Sigmoid colon (tissue), 7 donors: ENCODE measurements at places on chromosomes 12 and 14. TPM values are rescaled to one million over a fixed set of nuclear protein-coding genes. Genes with fewer than 3 reads are reported as not detected.

DNA sequence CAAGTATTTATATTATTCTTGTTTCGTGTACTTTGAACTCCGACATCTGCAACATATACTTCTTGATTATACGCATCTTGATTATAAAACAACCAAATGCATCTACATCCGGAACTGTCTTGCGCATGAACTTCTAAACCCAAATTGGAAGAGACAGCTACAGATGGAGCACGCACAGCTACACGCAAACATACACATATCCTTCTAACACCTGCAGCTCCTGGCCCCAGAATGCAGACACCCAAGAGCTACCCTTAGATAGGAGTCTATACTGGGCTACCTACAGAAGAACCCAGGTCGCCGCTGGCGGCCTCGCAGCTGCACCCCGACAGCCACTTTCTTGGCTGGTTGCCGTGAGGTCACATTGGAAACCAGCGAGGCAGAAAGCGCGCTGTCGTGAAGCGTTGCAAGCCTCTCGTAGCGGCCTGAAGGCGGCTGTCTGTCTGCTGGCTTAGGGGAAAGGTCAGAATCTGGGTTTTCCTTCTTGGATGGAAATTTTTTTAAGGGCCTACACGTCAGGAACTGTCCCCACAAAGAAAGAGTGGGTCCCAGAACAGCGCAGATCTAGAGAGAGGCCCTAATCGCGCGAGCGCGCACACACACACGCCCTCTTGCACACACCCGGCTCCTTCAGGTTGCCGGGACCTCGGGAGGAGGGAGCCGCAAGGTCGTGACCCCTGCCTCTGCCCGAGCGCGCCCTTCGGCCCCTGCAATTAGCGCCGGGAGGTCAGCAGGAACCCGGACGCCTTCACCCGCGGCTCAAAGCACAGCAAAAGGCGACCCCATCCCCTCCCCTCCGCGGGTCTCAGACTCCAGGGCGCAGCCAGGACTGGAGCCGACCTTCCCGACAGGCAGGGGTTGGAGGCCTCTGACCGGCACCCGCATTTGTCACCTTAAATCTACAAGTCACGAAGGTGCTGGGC is 17.0 kb downstream of the TBX3 start:
- DNase-seq = no peak

DNA sequence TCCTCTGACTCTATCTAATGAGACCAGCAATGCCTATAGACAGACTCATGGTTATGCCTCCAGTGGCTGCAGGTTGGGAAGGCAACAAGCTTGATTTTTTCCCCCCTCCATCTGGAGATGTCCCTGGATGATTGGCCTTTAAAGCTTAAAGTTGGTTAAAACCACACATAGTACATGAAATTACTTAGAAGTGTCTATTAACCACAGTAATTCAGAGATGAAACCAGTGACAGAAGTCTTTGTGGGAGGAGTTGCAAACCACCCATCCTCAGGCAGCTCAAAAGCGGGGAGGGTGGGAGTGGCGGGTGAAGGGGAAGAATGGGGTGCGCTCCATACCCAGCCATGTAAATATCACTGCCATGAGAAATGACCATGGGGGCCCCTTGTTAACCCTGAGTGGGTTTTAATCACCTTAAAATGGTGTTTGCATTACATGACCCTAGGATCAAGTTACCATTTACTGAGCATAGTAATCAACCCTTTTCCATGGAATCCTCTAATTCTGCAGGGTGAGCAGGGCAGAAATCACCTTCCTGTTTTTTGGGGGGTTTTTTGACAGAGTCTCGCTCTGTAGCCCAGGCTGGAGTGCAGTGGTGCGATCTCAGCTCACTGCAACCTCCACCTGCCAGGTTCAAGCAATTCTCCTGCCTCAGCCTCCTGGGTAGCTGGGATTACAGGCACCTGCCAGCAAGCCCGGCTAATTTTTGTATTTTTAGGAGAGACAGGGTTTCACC is 133.5 kb downstream of the FOXN3 start:
- no peak for DNase-seq

DNA sequence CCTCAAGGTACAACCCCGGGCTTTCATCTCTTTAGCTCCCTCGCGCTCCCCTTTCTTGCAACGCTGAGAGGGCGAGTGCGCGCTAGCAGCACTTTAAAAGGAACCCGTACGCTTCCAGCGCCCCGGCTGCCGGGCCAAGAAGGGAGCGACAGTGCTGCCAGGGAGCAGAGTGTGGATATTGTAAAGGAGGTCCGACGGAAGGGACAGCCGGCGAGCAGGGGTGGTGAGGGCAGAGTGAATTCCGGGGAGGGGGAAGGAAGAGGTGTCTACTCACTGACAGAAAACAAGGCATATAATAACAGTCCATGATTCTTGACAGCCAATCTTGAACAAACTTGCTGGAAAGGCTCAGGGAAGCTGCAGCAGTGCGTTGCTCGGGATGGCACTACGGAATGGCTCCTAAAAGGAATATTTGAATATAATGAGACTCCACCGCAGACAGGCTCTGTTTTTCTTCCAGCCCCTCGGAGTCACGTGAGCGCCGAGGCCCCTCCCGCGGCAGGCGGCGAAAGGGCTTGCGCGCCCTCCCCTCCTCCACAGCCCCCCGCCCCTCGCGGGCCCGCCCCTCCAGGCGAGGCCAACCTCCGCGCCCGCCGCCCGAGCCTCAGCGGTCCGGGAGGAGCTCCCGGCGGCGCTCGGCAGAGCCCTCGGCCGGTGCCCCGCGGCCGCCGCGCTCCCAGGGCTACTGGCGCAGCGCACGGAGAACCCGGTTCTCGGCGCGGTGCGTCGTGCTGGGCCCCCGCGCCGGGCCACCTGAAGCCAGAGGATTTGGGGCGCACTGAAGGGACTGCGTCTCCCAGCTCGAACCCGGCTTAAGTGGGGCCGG is 3.4 kb downstream of the BMP4 start:
- DNase-seq = peak; percentile 94

DNA sequence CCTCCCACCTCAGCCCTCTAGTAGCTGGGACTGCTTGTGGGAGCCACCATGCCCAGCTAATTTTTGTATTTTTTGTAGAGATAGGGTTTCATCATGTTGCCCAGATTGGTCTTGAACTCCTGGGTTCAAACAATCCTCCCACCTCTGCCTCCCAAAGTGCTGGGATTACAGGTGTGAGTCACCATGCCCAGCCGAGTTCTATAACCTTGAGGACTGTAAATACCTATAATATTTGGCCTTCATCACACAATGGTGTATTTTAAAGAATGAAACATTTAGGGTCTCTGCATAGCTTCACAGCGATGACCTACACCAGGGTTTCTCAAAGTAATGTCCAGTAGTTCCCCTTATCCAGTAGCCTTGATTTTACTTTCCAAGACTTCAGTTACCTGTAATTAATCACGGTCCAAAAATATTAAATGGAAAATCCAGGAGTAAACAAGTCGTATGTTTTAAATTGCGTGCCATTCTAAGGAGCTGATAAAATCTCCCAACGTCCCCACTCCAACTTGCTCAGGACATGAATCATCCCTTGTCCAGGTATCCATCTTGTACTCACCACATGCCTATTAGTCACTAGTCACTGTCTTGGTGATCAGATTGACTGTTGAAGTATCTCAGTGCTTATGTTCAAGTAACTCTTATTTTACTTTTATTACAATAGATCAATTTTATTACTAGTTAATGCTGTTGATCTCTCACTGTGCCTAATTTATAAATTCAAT is 368.2 kb downstream of the BTG1 start:
- no peak for DNase-seq

DNA sequence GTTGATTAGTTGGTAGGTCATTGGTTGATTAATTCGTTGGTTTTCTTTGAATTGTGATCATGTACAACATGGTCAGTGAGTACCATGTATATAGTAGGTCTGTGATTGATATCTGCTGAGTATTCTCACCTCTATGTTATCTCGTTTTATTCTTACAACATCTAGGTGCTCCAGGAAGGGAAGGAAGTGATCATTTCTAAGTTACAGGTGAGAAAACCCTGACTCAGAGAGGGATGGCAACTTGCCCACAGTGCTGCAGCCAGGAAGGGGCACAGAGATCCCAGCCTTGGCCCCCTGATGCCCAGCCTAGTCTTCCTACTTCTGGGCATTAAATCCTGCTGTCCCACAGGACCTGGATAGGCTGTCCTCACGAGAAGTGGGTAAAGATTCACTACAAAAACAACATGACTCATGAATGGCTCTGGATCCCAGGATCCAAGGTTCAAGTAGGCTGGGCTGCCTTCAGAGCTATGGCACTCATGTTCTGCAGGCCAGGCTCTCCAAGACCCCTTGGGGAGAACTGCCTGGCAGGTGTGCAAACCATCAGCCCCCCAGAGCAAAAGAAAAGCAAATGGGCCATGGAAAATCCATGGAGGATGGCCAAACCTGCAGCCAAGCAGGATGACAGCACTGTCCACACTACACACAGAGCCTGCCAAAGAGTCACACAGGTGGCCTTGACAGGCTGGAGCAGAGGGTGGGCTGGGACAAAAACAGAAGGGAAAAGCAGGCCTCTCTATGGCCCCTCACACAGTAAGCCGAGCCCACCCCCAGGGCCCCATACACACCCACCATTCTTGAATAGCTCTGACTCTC is 146.2 kb downstream of the BCL11B start:
- DNase-seq = peak; percentile 51

- DNase-seq = no peak
Measured at GRCh38 chr12:107134558-107134957, 41.2 kb upstream of the CRY1 start.

- DNase-seq = peak; percentile 25
Measured at GRCh38 chr12:52636189-52636588, 15.8 kb downstream of the KRT2 start.

GRCh38 chr12:25372969-25373817 is 122.5 kb upstream of the KRAS start:
- DNase-seq = no peak

DNA sequence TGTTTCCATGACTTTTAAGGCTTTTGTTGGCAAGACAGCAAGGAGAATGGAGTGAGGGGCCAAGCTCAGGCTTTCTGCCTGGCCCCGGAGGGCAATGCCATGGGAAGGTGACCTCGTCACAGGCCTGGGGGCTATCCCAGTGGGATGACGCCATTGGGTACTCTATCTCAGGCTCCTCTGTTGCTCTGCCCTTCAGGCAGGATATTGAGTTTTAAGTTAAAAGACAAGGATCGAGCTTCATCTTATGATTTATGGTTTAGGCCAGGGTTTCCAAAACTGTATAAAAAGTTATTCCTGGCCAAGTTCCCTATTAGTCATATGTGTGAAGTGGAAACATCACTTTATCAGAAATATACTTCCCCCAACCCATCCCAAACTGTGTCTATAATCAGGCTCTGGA is 127.7 kb downstream of the ZFP36L1 start:
- DNase-seq = no peak

GRCh38 chr12:114638790-114639435 is 45.1 kb downstream of the TBX3 start:
- DNase-seq = no peak

DNA sequence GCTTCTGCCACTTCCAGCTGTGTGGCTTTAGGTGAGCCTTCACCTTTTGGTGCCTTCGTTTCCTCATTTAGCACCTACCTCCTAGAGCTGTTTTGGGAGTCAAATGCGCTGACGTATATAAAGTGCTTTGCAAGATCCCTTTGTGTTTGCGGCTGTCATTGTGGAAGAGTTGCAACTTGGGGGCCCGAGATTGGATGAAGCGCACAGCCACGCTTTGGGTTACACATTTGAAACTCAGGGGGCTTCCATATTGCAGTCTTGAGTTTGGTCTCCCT is 636 bp upstream of the ARL6IP4 start:
- DNase-seq = no peak

DNA sequence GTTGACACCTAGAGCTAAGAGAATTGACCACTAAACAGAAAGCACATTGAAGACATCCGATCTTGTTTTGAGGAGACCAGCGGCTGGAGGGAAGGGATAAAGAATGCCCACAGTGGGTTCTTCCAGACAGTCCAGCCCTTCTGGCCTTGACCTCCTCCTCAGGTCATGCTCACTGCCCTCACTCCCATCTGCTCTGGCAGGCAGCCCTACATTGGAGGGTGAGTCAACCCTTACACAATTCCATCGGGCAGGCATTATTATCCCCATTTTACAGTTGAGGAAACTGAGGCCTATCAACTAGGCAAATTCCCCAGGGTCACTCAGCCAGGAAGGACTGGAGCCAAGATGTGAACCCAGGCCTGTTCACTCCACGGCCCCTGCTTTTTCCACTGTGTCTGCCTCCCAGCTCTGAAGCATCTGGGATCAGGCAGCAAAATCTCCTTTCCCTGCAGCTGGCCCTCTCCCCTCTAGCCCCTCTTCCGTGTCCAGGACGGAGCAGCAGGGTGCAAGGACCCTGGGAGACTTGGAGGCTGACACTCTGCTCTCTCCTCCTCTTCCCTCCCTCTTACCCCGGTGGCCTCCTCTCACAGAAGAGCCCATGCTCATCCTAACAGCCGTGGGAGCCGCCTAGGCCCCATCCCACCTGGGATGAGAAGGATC is 5.3 kb downstream of the SCNN1A start:
- no peak for DNase-seq

DNA sequence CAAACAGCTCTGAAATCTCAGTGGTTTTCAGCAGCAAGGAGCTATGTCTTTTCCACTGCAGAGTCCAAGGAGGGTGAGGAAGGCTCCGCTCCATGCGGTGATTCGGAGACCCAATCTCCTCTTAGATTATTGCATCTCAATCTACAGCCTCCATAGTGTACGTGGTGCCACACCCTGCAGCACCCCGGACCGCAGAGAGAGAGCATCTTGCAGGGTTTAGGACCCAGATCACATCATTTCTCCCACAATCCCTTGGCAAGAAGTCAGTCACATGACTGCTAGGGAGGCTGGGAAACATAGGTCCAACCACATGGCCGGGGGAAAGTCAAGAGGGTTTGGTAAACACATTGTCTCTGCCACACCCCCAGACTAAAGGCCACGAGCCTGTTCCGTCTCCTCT is 209.4 kb upstream of the TMEM132C start:
- DNase-seq = no peak

GRCh38 chr12:113908584-113909100 is 57.5 kb downstream of the RBM19 start:
- DNase-seq = no peak

DNA sequence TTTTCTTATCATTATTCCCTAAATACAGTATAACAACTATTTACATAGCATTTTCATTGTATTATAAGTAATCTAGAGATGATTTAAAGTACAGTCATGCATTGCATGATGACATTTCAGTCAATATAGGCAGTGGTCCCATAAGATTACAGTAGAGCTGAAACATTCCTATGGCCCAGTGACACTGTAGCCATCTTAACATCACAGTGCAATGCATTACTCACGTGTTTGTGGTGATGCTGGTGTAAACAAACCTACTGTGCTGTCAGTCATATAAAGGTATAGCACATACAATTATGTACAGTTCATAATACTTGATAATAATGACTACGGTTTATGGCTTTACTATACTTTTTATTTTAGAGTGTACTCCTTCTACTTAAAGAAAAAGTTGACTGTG is 13.3 kb downstream of the LLPH start:
- no peak for DNase-seq

GRCh38 chr12:87092421-87092820 is 836.2 kb upstream of the MGAT4C start:
- no peak for DNase-seq

The NAA25 gene
- polyA plus RNA-seq = 0.60 TPM

The POU6F1 gene
- polyA plus RNA-seq = 1.2 TPM

The IAPP gene
- polyA plus RNA-seq = not detected

The CYP27B1 gene
- 1.2 TPM for polyA plus RNA-seq

The AKAP5 gene
- 4.4 TPM for polyA plus RNA-seq
